Activated T-cell treated with anti-CD3 and anti-CD28 coated beads for 1 hour (primary cell): ENCODE measurements at places on chromosomes 3 and 15.
A peak's percentile ranks its signal among the peaks of the same experiment; 100 is the strongest.

DNA sequence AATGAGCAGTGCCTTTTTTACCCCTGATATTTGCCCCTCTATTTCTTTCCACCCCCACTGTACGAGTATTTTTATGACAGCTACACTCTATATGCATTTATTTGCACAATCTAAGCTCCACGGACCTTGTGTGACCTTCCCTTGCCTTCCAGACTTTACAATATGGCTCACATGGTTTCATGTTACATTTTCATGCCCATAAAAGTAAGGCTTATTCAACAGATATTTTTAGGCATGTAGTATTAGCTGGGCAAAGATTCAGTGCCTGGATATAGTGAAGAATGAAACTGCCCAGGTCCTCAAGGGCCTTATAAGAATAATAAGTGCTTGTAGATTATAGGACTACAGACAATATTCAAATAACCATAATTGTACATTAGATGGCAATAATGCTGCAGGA lies 481.9 kb upstream of the CNTN4 start:
- DNase-seq: no peak

GRCh38 chr3:66489581-66489980 lies 11.2 kb downstream of the LRIG1 start:
- no peak for DNase-seq

- DNase-seq: peak; percentile 47
These were observed 16.8 kb upstream of the ESYT3 start for GRCh38 chr3:138417559-138417982.

DNA sequence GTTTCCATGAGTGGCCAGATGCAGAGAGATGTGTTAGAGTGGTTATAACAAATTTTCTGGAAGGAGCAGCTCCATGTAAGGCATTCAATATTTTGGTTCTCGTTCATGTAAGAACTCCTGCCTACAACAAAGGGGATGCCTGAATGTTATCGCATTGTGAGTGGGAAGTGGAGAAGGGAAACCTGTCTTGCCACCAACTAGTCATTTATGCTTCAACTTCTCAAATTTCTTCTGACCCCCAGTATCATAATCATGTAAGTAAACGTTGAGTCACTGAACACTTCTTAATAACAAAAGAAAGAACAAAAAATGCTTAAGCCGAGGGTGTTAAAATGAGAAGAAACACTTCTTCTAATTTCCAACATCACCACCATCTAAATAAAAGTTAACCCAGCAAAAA lies 62.0 kb upstream of the MRPL3 start:
- DNase-seq: no peak

GRCh38 chr3:12060139-12060845 lies 56.1 kb downstream of the SYN2 start:
- no peak for DNase-seq

DNA sequence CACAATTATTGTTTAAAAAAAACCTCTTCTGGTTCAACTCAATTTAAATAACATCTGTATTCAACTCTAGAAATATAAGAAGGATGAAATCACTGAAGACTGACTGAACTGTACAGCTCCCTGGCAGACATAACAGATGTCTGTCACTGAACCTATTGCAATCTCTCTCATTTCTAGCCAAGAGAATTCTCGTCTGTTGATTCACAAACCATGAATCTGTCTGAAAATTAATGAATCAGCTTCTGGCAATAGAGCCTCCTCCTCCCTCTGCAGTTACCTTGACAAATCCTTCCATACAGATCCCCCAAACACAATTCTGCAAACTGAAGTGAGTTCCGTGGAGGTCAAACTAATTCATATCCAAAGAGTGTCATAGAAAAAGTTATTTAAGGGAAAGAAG lies 561.4 kb downstream of the PYDC2 start:
- no peak for DNase-seq

DNA sequence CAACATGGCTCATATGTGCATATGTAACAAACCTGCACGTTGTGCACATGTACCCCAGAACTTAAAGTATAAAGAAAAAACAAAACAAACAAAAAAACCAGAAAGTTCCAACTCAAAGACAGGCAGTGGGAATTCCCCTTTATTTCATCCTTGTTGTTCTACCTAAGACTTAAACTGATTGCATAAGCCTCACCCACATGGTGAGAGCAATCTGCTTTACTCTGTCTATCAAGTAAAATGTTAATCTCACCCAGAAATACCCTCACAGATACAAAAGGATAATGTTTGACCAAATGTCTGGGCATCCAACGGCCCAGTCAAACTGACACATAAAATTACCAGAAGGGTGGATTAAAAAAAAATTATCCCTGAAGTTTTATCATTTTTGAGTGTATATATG lies 190.9 kb upstream of the PLSCR5 start:
- DNase-seq: no peak

DNA sequence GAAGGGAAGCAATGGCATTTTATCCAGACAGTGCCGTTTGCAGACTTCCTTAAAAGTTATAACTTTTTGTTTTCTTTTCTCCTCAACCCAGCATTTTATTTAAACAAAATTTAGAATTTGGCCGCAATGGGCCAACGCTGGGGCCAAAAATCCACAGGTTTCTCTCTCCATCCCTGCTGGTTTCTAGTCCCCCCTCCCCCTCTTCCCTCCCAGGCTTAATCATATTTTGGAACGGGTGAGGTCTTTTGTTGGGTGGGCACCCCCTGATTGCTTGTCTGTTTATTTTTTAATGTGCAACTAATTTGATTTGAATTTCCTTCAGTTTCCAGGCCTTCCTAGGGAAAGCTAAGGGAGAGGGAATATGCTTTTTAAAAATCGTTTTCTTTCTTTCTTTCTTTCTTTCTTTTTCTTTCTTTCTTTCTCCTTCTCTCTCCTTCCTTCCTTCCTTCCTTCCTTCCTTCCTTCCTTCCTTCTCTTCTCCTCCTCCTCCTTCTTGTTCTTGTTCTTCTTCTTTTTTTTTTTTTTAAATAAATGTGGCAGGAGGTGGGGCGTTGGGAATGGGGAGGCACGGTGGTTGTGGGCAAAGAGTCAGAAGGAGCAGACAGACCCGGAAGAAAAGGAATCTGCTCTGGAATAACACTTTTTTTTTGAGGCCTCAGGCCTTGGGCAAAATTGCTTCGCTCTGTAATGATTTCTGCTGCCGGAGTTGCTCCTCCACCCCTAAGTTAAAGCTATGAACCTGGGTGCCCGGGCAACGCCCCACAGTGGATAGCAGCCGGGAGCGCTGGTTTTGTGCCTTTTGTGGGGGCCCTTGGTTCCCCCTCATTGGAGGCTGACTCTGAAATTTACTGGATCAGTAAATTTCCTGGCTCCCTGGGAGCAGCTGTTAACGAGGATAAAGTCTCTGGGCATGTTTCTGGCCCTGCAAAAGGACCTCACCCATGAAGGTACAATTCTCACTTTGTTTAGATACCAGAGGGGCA lies 1.9 kb downstream of the FNDC3B start:
- DNase-seq: no peak

DNA sequence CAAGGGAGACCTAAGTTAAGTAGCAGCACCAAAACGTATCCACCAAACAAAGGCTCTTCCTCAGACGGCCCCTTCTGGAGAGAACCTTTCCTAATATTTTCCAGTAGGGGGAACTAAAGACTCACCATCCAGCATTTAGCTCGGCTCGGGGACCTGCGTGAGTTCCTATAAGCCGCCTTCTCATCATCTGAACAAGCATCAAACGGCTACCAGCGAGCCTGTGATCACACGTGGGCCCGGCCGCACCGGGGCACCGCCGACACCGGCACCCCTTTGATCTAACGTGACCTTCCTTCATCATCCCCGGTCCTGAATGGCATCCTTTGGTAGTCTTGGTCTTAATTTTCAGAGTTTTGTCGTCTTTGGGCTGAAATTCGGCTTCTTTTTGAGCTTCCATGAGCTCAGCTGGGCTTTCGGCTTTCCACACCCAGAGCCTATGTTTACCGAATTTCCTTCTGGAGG lies 1.4 kb upstream of the ROBO2 start:
- DNase-seq: no peak

DNA sequence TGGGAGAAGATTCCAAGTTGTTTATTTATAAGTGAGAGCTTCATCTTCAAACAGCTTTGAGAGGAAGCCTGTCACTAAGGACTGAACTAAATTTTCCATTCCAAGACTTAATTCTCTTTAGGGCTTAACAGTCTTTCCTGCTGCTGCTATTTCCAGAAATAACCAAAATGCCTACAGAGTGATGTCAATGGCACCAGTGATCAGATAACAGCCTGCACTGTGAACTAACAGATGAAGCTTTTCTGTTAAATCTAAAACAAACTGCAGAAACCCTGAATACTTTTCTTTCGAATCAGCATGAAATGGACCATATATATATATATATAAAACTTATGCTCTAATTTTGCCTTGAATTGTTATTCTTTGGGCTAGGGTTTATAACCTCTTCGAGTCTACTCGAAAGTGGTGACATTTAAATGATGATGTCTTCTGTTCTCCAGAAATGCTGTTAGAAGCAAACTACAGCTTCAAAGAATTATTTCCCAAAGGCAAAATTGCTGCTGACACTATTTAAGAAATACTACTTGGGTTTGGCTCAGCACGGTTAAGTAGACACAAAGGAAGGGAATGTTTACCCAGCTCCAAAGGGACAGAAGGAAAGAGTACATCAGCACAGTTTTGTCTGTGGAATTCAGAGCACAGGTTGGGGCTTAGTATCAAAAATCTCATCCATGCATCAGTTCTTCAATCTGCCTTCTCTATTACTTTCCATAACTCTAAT lies 238.5 kb upstream of the LRRN1 start:
- DNase-seq: no peak

GRCh38 chr15:77573802-77574201 lies 58.9 kb downstream of the LINGO1 start:
- DNase-seq: no peak
